Effector memory CD8-positive, alpha-beta T cell (primary cell): ENCODE measurements at places on chromosomes 1 and 21.

GRCh38 chr1:41282679-41283317 is 40.7 kb upstream of the SCMH1 start:
- H3K27me3 ChIP-seq: peaks cover 81% of the 10 kb centered on the region
- H3K36me3 ChIP-seq: peaks cover 3% of the 10 kb centered on the region
- DNase-seq: peak; percentile 12
- no peak overlapping the region for H3K27ac ChIP-seq

DNA sequence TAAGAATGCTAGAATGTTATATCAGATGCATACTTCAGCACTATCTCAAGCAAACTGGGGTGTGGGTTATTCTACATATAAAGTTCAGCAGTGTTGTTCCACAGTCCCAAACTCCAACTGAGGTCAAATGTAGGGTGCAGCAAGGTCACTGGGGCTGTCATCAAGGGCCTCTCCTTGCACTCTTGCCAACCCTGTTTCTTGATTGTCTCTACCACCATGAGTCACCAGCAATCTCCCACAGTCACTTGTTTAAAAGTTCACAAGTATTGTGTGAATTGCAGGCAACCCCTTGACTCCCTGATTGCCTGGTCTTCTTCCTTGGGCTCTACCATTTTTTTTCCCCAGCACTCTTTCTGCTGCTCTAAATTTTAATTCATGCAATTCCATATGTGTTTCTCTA is 10.6 kb downstream of the METTL18 start:
- H3K4me3 ChIP-seq: no peak overlapping the region
- no peaks in the 10 kb centered on the region for H3K4me1 ChIP-seq
- no peaks in the 10 kb centered on the region for H3K36me3 ChIP-seq
- H3K27ac ChIP-seq: no peak overlapping the region
- H3K27me3 ChIP-seq: peaks cover 38% of the 10 kb centered on the region

DNA sequence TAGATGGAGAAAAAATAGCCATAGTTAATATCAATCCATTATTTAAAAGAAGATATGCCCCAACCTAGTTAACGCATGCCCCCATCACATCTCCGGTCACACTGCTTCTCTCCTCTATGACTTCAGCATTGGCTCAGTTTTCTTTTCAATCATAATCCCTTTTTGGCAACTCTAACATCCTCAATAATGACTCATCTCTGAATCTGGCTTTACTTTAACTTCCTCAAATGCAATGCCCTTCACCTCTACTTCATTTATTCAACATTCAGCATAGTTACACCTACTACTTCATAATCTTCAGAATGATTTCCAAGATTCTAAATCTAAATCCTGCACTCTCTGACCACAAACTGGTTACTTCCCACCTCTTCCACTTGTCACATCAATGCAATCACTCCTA is 417.3 kb downstream of the USH2A start:
- H3K4me1 ChIP-seq: no peaks in the 10 kb centered on the region
- no peak overlapping the region for H3K27ac ChIP-seq
- peaks cover 2% of the 10 kb centered on the region for H3K36me3 ChIP-seq

DNA sequence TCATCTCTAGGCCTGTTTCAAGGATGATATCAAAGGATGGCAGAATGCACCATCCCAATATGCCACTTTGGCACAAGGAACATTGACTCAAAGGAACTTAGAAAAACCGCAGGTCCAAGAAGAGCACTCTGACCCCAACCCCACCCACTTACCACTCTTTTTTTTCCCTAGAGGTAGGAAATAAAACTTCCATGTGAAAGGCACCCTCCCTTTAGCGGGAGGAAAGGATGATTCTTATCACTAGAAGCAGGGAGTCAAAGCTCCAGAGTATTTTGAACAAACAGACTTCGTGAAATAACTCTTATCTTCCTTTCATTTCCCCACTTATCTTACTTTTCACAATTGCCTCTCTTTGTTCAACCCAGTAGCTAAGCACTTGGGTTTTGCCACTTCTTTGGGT is 22.2 kb downstream of the PSMG1 start:
- no peak overlapping the region for H3K27ac ChIP-seq
- no peaks in the 10 kb centered on the region for H3K36me3 ChIP-seq
- no peak overlapping the region for H3K4me3 ChIP-seq
- H3K27me3 ChIP-seq: peaks cover 28% of the 10 kb centered on the region
- no peaks in the 10 kb centered on the region for H3K4me1 ChIP-seq

DNA sequence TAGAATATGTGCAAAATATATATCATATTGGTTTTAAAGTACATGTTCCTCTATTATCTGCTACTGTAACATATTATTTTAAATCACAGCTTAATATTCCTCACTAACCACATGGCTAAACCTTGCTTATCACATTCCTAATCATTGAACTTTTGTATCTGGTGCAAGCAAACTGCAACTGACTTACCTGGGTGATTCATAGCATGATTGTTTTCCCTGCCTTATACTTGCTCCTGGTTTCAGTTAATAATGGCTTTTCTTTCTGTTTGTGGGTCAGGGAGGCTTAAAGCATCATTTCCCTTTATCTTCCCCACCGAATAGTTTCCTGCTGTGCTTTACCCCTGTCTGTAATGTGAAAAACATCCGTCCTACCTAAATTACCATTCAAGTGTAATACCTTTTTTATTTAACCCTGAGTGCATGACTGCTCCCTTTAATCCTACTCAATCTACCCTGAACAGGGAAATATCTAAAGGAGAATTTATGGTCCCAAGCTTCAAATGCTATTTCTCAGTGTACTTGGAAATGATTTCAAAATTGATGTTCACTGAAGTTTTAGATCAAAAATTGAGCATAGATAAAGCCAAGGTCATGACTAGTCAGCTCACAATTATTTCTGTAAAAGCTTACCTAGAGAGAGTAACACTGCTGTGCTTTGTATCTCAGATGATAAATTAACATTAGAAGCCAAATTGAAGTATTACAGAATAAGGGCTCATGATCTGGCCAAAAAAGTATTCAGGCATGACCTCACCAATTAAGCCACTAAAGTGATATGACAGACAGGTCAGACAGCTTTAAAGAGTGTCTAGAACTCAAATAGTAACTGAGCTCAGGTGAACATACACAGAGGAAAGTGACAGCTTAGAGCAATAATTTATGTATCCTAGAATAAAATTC is 507.1 kb downstream of the BRINP3 start:
- no peaks in the 10 kb centered on the region for H3K27me3 ChIP-seq
- no peak for DNase-seq
- no peaks in the 10 kb centered on the region for H3K4me1 ChIP-seq
- no peak overlapping the region for H3K27ac ChIP-seq

GRCh38 chr1:26986658-26987057 is 6.8 kb upstream of the TRNP1 start:
- H3K4me1 ChIP-seq: no peaks in the 10 kb centered on the region
- peaks cover 41% of the 10 kb centered on the region for H3K27me3 ChIP-seq
- no peak overlapping the region for H3K4me3 ChIP-seq

DNA sequence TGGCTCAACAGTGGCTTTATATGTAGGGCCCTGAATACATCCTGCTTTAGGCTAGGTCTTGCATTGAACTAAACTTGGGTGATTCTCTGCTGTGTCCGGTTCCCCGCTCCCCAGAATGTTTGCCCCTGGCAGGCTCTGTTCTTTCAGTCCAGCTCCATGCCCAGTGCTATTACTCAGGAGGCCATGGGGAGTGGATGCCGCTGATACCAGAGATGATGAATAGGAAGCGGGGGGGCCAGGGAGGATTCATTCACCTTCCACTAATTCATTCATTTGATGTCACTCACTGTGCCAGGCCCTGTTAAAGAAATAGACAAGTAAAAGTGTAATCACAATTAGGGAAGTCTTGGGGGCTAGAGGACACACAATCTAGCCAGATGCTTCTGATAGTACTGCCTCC is 83.8 kb downstream of the TMEM53 start:
- no peak overlapping the region for H3K27ac ChIP-seq
- no peaks in the 10 kb centered on the region for H3K4me1 ChIP-seq
- no peaks in the 10 kb centered on the region for H3K27me3 ChIP-seq
- DNase-seq: no peak
- H3K4me3 ChIP-seq: no peak overlapping the region

DNA sequence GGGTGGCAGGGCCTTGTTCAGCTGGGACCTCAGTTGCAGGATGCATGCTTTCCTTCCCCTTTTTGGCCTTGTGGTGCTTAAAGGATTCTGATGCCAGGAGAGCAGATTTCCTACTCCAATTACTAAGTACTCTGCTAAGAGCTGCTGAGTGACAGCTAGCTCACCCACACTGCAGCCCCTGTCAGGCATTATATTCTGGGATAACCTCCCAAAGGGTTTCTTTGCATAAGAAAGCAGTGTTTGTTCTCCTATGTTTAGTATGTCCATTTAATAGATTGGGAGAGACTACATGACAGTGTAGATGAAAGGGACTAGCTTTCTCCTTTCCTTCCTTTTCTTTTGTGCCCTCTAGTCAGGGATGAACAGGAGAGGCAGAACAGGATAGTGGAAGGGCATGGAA is 100.7 kb downstream of the FAM78B start:
- no peaks in the 10 kb centered on the region for H3K27me3 ChIP-seq
- no peak overlapping the region for H3K27ac ChIP-seq
- DNase-seq: no peak
- H3K4me1 ChIP-seq: no peaks in the 10 kb centered on the region
- H3K36me3 ChIP-seq: peaks cover 3% of the 10 kb centered on the region

- no peaks in the 10 kb centered on the region for H3K27me3 ChIP-seq
- H3K36me3 ChIP-seq: no peaks in the 10 kb centered on the region
- H3K4me1 ChIP-seq: no peaks in the 10 kb centered on the region
- H3K4me3 ChIP-seq: no peak overlapping the region
- no peak overlapping the region for H3K27ac ChIP-seq
These were observed 58.5 kb downstream of the HSF2BP start for GRCh38 chr21:43600642-43601402.

- H3K27me3 ChIP-seq: no peaks in the 10 kb centered on the region
- no peak overlapping the region for H3K4me3 ChIP-seq
- H3K36me3 ChIP-seq: no peaks in the 10 kb centered on the region
- peaks cover 5% of the 10 kb centered on the region for H3K4me1 ChIP-seq
These were observed 474.0 kb downstream of the LTN1 start for GRCh38 chr21:28518630-28519029.

- H3K27me3 ChIP-seq: no peaks in the 10 kb centered on the region
- H3K36me3 ChIP-seq: peaks cover 48% of the 10 kb centered on the region
- no peak for DNase-seq
- peaks cover 8% of the 10 kb centered on the region for H3K4me1 ChIP-seq
- no peak overlapping the region for H3K27ac ChIP-seq
These were observed 6.2 kb downstream of the PPT1 start for GRCh38 chr1:40090652-40091355.

DNA sequence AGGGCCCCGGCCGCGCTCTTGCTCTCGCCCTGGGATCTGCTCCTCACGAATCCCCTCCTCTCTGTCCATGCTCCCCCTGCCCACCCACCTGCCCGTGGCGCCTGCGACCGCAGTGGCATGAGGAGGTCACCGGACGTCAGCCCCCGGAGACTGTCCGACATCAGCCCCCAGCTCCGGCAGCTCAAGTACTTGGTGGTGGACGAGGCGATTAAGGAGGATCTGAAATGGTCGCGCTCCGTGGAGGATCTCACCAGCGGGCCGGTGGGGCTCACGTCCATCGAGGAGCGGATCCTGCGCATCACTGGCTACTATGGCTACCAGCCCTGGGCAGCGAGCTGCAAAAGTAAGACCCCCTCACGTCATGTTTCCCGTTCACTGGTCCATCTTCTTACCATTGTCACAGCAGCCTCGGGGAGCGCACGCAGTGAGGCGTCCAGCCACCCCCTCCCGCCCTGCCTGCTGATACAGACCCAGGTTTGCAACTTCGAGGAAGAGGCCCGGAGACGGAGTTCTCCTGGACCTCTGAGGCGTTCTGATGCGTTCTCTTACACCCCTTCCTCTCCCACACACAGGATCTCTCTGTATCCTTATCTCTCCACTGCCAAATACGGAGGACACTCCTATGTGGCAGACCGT is 1.1 kb downstream of the SLC35F3 start:
- DNase-seq: no peak
- no peak overlapping the region for H3K4me3 ChIP-seq
- H3K27ac ChIP-seq: no peak overlapping the region
- peaks cover 50% of the 10 kb centered on the region for H3K27me3 ChIP-seq
